ENCODE measurements at places on chromosomes 2 and 18. TPM values are rescaled to one million over a fixed set of nuclear protein-coding genes. Genes with fewer than 3 reads are reported as not detected.

Gene PID1
- 0.20 TPM for total RNA-seq

Gene TLX2
- total RNA-seq = not detected

Gene RESP18
- total RNA-seq = not detected

DNA sequence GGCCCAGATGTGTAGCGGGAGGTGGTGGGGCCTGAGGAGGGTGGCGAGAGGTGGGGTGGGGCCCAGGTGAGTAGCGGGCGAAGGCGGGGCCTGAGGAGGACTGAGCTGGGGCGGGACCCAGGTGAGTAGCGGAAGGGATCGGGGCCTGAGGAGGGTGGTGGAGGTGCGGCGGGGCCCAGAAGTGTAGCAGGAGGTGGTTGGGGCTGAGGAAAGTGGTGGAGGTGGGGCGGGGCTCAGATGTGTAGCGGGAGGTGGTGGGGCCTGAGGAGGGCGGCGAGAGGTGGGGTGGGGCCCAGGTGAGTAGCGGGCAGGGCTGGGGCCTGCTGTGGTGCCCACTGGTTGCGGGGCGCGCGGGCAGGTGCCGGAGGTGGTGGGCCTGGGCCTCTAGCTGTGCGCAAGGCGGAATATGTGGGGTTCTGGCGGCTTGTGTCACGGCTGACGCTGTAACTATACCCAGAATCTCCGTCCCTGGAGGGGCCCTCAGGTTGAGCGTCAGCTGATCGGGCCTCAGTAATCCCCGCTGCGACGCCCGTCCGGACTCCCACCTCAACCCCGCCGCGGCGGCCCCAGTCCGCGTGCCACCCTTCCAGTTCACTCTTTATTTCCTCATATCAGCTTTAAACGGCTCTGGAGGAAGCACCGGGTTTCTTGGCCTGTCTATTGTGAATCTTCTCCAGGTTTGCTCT, 866 bp upstream of the SF3B6 start:
- DNase-seq = peak; percentile 20

DNA sequence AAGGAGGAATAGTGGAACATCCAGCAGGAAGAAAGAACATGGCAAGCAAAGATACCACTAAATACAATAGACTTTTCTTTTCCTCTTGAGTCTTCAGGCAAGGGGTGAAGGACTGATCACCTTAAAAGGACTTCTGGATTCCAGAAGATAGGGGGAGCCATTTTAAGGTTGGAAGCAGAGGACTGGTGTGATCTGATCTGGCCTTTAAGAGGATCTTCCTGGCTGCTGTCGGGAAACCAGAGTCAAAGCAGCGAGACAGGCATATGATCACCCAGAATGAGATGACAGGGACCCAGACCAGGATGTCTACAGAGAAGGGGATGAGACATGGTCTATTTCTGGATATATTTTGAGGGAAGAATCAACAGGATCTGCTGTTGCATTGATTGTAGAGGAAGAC, 558.0 kb downstream of the STK39 start:
- no peak for DNase-seq

Gene LYG1
- 0.22 TPM for total RNA-seq

- DNase-seq = no peak
Measured at GRCh38 chr2:144275340-144275739, 244.6 kb downstream of the ZEB2 start.

Gene RAB17
- 12.6 TPM for total RNA-seq

DNA sequence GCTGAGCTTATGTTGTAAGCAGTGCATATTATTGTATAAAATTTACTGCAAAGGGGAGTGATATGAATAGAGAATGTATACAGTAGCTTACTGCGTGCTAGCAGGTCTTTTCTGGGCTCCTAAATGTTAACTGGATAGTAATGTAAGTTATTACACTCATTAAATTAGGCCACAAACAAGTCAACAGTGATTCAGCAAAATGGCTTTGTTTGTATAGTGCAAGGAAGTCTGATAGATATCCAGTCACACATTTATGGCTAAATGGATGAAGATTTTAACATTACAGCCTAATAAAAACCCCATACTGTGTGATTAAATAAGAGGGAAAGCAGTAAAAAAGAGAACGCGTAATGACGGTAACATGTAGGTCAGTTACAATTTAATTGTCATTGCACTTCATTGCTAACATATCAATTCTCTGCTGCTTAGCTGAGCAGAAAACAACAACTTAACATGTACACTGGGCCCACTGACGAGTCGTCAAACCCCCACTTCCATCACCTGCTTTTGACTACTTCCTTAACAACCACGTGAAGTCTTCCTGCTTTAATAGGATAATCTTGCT, 665.0 kb upstream of the FANCL start:
- DNase-seq = no peak

GRCh38 chr18:11981543-11982366, 448 bp downstream of the IMPA2 start:
- peak; percentile 10 for DNase-seq

Gene VWC2L
- total RNA-seq = not detected

GRCh38 chr2:30661173-30662107, 145.8 kb downstream of the CAPN13 start:
- DNase-seq = no peak

- DNase-seq = no peak
Measured at GRCh38 chr2:74871414-74871813, 37.5 kb downstream of the HK2 start.

Data from lung microvascular endothelial cell (primary cell).